ENCODE measurements at places on chromosomes 4 and X.

GRCh38 chrX:1427756-1428155 lies 25.0 kb downstream of the ASMTL start:
- H3K4me1 ChIP-seq = no peaks in the 10 kb centered on the region
- H3K4me3 ChIP-seq = no peak overlapping the region
- H3K27me3 ChIP-seq = no peaks in the 10 kb centered on the region
- DNase-seq = no peak
- no peak overlapping the region for H3K27ac ChIP-seq

GRCh38 chrX:134246282-134246681 lies 9.3 kb downstream of the CCDC160 start:
- H3K4me3 ChIP-seq = no peak overlapping the region
- H3K4me1 ChIP-seq = no peaks in the 10 kb centered on the region
- no peak for DNase-seq
- no peaks in the 10 kb centered on the region for H3K36me3 ChIP-seq

- no peaks in the 10 kb centered on the region for H3K4me1 ChIP-seq
- H3K36me3 ChIP-seq = no peaks in the 10 kb centered on the region
- no peak for DNase-seq
- H3K4me3 ChIP-seq = no peak overlapping the region
These were observed 440.4 kb downstream of the SPRY1 start for GRCh38 chr4:123836851-123837595.

GRCh38 chr4:154617820-154618317 lies 5.4 kb upstream of the FGG start:
- H3K4me3 ChIP-seq = no peak overlapping the region
- no peaks in the 10 kb centered on the region for H3K36me3 ChIP-seq
- no peak overlapping the region for H3K27ac ChIP-seq
- H3K27me3 ChIP-seq = peaks cover 4% of the 10 kb centered on the region
- H3K4me1 ChIP-seq = peaks cover 15% of the 10 kb centered on the region

GRCh38 chr4:182343453-182343852 lies 100.3 kb downstream of the TENM3 start:
- no peak for DNase-seq
- H3K27ac ChIP-seq = no peak overlapping the region
- H3K27me3 ChIP-seq = no peaks in the 10 kb centered on the region
- H3K36me3 ChIP-seq = no peaks in the 10 kb centered on the region

- H3K4me3 ChIP-seq = no peak overlapping the region
- DNase-seq = no peak
- peaks cover 60% of the 10 kb centered on the region for H3K36me3 ChIP-seq
These were observed 9.1 kb downstream of the LAMTOR3 start for GRCh38 chr4:99885063-99885664.

DNA sequence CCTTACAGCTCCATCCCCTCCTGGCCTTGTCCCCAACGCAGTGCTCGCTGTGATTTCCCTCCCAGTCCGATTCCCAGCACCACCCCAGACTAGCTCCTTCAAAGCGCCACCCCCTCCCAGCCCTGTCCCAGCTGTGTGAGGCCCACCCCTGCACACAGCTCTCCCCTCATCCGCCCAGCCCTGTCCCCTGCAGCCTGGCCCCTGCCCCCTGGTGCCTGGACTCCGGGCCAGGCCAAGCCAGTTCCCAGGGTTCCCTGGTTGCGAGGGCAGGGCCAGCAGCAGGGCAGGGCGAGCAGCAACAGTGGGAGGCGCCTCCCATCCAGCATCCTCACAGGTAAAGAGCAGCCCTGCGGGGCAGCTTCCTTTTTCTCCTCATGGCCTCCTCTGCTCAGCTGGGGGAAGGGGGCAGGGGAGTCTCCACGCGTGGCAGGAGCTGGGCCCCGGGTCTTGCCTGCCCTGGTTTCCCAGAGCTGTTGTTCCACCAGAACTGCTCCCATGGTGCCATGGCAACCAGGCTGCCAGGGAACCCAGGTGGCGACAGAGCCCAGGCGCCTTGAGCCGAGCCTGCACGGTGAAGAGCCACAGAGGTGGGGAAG lies 24.8 kb downstream of the IQSEC2 start:
- no peak overlapping the region for H3K27ac ChIP-seq
- H3K4me1 ChIP-seq = peaks cover 2% of the 10 kb centered on the region
- no peaks in the 10 kb centered on the region for H3K36me3 ChIP-seq
- peaks cover 8% of the 10 kb centered on the region for H3K27me3 ChIP-seq

- H3K4me1 ChIP-seq = no peaks in the 10 kb centered on the region
- no peak overlapping the region for H3K27ac ChIP-seq
- H3K27me3 ChIP-seq = peaks cover 6% of the 10 kb centered on the region
- H3K36me3 ChIP-seq = no peaks in the 10 kb centered on the region
- H3K4me3 ChIP-seq = no peak overlapping the region
- DNase-seq = no peak
These were observed 93.2 kb downstream of the SORBS2 start for GRCh38 chr4:185718578-185719499.

- no peaks in the 10 kb centered on the region for H3K4me1 ChIP-seq
- no peak overlapping the region for H3K4me3 ChIP-seq
- H3K36me3 ChIP-seq = no peaks in the 10 kb centered on the region
- no peak overlapping the region for H3K27ac ChIP-seq
- H3K27me3 ChIP-seq = no peaks in the 10 kb centered on the region
These were observed 1039.7 kb downstream of the RAPGEF2 start for GRCh38 chr4:160142579-160142978.

GRCh38 chr4:108555701-108556100 lies 64.7 kb upstream of the RPL34 start:
- H3K27ac ChIP-seq = no peak overlapping the region
- H3K27me3 ChIP-seq = no peaks in the 10 kb centered on the region
- H3K4me3 ChIP-seq = no peak overlapping the region
- DNase-seq = no peak
- H3K36me3 ChIP-seq = no peaks in the 10 kb centered on the region

DNA sequence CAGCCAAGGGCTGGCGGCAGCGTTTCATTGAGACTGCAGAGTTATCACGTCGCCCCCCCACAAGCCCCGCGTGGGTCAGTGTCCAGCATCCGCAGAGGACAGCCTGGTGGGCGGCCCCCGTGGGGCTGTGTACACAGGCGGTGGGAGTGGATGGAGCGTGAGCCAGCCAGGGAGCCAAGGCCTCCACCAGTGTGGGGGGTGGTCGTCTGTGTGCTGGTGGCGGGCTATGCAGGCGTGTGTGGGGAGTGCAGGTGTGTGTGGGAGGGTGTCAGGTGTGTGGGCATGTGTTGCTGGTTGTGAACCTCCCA lies 56.5 kb upstream of the NKX1-1 start:
- DNase-seq = no peak
- no peak overlapping the region for H3K4me3 ChIP-seq
- H3K4me1 ChIP-seq = no peaks in the 10 kb centered on the region

DNA sequence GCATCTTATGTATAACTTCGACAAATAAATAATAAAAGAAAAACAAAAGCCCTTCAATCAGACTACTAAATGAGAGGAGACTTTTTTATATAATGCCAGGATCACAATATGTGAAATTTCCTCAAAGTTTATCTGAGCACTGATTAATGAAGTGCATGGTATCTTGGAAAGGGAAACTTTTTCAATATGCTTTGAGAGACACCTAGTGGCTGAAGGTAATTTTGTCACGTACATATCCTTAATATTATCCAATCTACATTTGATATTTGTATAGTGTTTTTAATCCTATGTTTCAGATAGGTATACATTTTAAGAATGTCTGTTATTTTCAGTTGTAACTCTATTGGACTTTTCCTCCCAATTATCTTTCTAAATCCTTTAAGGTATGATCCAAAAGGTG lies 146.8 kb downstream of the KLHL4 start:
- no peak overlapping the region for H3K27ac ChIP-seq
- H3K4me1 ChIP-seq = no peaks in the 10 kb centered on the region
- no peak for DNase-seq
- H3K27me3 ChIP-seq = no peaks in the 10 kb centered on the region

DNA sequence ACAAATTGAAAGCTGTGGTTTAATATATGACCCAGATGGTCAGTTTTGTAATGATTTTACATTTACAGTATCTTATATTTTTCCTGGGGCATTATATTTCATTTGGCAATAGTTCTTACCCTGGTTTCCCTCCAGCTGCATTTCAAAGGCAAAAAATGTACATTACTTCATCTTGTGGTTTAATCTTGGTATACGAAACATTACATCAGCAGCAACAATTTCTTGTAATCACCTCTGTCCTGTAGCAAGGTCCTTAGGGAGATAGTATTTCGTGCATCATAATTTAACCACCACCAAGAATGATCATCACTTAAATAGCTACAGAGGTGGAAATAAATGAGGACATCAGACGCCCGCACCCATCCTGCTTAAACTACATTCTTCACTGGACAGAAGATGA lies 48.8 kb downstream of the HS6ST2 start:
- no peak for DNase-seq
- no peak overlapping the region for H3K4me3 ChIP-seq
- H3K27ac ChIP-seq = no peak overlapping the region
- H3K4me1 ChIP-seq = no peaks in the 10 kb centered on the region
- no peaks in the 10 kb centered on the region for H3K27me3 ChIP-seq

GRCh38 chr4:7553280-7553679 lies 118.5 kb upstream of the PSAPL1 start:
- no peaks in the 10 kb centered on the region for H3K4me1 ChIP-seq
- H3K4me3 ChIP-seq = no peak overlapping the region
- no peak for DNase-seq
- no peaks in the 10 kb centered on the region for H3K27me3 ChIP-seq
- H3K27ac ChIP-seq = no peak overlapping the region

GRCh38 chr4:42561031-42561430 lies 95.9 kb downstream of the ATP8A1 start:
- no peak for DNase-seq
- no peaks in the 10 kb centered on the region for H3K4me1 ChIP-seq
- no peak overlapping the region for H3K4me3 ChIP-seq

DNA sequence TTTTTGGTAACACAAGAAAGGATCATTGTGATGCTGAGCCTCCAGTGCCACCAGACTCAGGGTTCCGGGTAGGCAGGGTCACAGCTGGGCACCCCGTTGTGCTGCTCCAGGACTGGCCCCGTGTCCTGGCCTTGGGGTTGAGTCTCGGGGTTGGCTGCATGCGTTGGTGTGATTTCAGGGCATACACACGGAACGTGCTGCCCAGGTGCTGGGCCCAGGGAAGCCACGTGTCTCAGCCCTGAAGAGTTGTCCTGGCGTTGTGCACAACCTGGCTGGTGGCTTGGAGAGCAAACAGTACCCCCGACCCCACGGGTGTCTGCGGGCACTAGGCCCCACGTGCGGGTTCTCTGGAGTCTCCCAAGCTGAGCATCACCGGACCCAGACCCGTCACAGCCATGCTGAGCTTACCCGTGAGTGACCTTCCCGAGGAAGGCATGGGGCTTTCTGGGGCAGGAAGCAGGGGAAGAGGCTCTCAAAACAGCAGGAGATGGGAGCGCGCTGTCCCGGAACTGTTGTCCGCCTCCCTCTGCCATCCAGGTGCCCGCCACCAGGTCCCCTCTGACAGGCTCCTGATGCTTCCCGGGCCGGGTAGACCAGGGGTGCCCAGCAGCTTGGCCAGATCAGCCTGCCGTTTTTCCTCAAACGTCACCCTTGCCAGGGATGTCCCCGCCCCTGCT lies 66.1 kb upstream of the ENPP6 start:
- H3K36me3 ChIP-seq = no peaks in the 10 kb centered on the region
- H3K4me1 ChIP-seq = peaks cover 80% of the 10 kb centered on the region
- H3K4me3 ChIP-seq = peak overlapping the region; percentile 66

GRCh38 chr4:1363513-1363912 lies 16.5 kb downstream of the UVSSA start:
- peaks cover 19% of the 10 kb centered on the region for H3K36me3 ChIP-seq
- H3K4me3 ChIP-seq = no peak overlapping the region
- H3K4me1 ChIP-seq = no peaks in the 10 kb centered on the region
- no peak overlapping the region for H3K27ac ChIP-seq
- no peaks in the 10 kb centered on the region for H3K27me3 ChIP-seq

DNA sequence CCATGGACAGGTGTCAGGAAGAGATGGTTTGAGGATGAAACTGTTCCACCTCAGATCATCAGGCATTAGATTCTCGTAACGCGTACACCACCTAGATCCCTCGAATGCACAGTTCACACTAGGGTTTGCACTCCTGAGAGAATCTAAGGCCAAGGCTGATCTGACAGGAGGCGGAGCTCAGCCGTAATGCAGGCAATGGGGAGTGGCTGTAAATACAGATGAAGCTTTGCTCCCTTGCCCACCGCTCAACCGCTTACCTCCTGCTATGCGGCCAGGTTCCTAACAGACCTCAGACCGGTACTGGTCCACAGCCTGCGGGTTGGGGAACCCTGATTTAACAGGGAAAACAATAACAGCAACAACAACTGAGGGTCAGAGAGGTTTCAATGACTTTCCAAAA lies 2.0 kb upstream of the TEC start:
- DNase-seq = no peak
- H3K36me3 ChIP-seq = peaks cover 4% of the 10 kb centered on the region
- no peak overlapping the region for H3K4me3 ChIP-seq
- H3K27me3 ChIP-seq = no peaks in the 10 kb centered on the region
- peaks cover 37% of the 10 kb centered on the region for H3K4me1 ChIP-seq
- no peak overlapping the region for H3K27ac ChIP-seq

GRCh38 chr4:186144198-186144945 lies 39.9 kb downstream of the FAM149A start:
- H3K27me3 ChIP-seq = peaks cover 46% of the 10 kb centered on the region
- peak overlapping the region; percentile 57 for H3K4me3 ChIP-seq
- no peaks in the 10 kb centered on the region for H3K36me3 ChIP-seq
- peaks cover 11% of the 10 kb centered on the region for H3K4me1 ChIP-seq
- no peak overlapping the region for H3K27ac ChIP-seq

DNA sequence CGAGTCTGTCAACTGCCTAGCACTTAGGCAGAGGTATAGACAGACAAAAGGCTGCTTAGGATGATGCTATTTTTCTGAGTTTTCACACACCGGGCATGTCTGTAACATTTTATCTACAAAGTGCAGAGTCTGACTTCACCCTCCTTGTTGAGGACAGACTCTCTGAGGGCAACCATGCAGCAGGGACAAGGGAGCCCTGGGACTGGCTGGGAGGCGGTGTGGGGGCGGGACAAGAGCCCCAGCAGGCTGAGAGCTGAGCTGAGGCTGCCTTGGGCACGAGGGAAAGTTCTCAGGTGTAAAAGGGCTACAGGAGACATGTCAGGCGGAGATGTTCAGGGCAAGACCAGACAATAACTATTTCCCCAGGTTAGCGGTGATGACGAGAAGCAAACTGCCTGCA lies 81.6 kb downstream of the GATB start:
- H3K36me3 ChIP-seq = peaks cover 50% of the 10 kb centered on the region
- H3K4me1 ChIP-seq = no peaks in the 10 kb centered on the region
- DNase-seq = no peak
- H3K27ac ChIP-seq = no peak overlapping the region

- no peaks in the 10 kb centered on the region for H3K4me1 ChIP-seq
- no peaks in the 10 kb centered on the region for H3K27me3 ChIP-seq
- no peak for DNase-seq
- no peaks in the 10 kb centered on the region for H3K36me3 ChIP-seq
- H3K27ac ChIP-seq = no peak overlapping the region
These were observed 148.1 kb downstream of the TRIML1 start for GRCh38 chr4:188287169-188287894.

GRCh38 chrX:12986164-12986779 lies 11.4 kb downstream of the TMSB4X start:
- peak overlapping the region; percentile 20 for H3K4me3 ChIP-seq
- no peaks in the 10 kb centered on the region for H3K27me3 ChIP-seq
- no peak for DNase-seq
- no peaks in the 10 kb centered on the region for H3K36me3 ChIP-seq

GRCh38 chrX:155048977-155049619 lies 21.8 kb downstream of the CMC4 start:
- no peak for DNase-seq
- peaks cover 56% of the 10 kb centered on the region for H3K36me3 ChIP-seq
- H3K4me1 ChIP-seq = peaks cover 6% of the 10 kb centered on the region
- H3K27me3 ChIP-seq = no peaks in the 10 kb centered on the region
- peak overlapping the region; percentile 12 for H3K27ac ChIP-seq

GRCh38 chr4:45442466-45442865 lies 681.4 kb downstream of the GABRG1 start:
- H3K4me3 ChIP-seq = no peak overlapping the region
- no peaks in the 10 kb centered on the region for H3K36me3 ChIP-seq
- no peaks in the 10 kb centered on the region for H3K27me3 ChIP-seq
- no peak overlapping the region for H3K27ac ChIP-seq
- no peak for DNase-seq
